ENCODE measurements at places on chromosomes 2 and 18.

DNA sequence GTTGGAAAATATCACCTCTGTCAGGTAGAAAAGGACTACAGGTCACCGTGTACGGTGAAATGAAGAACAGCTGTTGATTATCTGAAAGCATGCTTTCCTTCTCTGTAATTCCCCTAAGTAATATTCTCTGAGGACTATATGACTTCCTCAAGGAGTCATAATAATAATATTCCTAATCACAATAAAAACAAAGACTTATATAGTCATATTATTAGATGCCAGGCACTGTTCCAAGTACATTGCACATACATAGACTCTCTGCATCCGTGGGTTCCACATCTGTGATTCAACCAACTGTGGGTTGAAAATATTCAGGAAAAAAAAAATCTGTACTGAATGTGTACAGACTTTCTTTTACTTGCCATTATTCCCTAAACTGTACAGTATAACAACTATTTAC, 512.4 kb upstream of the ID2 start:
- no peak for DNase-seq

- DNase-seq, result peak; percentile 48
Measured at GRCh38 chr2:140063356-140063755, 1283.2 kb upstream of the NXPH2 start.

GRCh38 chr2:68730828-68731227, 3.8 kb upstream of the ARHGAP25 start:
- DNase-seq, result no peak

DNA sequence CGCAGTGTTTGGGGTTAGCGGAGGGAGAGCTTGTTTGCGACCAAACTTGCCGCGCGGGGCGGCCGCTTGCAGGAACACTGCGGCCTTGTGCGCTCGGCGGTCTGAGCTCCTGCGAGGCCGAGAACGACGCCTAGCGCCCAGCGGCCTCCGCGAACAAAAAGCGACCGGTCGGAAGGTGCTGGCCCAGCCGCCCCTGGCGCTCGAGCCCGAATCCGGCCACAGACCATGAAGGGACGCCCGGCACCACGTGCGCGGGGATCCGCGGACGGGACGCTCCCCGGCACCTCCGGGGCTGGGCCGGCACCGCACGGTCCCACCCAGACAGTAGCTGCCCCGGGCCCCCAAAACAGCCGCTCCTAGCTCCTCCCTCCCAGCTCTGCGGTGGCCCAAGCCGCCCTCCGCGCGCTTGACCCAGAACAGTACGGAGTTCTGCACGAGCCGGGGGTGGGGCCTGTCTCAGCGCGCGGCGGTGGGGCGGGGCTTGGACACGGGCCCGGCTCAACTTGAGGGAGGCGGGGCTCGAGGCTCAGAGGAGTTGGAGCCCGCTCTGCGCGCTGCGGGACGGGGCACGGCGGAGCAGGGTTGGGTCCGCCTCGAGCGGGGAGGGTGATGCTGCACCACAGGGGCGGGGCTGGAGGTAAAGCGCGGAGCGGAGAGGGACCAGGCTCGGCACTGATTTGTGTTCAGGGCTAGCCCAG, 664 bp upstream of the IMPA2 start:
- DNase-seq, result peak; percentile 96

DNA sequence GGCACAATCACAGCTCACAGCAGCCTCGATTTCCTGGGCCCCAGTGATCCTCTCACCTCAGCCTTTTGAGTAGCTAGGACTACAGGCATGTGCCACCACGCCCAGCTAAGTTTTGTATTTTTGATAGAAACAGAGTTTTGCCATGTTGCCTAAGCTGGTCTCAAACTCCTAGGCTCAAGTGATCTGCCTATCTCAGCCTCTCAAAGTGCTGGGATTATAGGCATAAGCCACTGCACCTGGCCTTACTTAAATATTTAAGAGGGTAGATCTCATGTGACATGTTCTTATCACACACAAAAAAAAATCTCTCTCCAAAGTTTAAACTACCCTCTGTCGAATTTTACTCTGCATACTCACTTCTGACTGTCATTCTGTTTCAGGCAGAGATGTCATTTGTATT, 75.4 kb upstream of the CHRNA1 start:
- DNase-seq, result no peak

DNA sequence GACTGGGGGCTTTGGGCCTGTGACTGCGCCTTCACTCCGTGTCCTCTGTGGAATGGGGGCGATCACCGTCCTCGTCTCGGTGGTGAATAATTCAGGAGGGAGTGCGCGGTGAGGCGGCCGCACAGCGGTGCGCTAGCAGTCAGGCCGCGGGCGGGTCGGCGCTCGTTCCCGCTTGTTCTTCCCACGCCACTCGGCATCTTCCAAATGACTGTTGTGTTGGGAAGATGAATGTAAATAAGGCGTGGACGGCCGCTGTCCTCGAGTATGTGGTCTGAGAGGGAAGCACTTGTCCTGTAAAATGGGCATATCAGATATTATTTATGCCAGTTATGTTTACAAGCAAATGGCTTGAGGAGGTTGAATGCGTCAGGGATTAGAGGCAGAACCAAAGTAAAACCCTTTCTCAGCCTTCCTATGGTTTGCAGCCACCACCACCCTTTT, 608 bp upstream of the VPS4B start:
- DNase-seq, result no peak

DNA sequence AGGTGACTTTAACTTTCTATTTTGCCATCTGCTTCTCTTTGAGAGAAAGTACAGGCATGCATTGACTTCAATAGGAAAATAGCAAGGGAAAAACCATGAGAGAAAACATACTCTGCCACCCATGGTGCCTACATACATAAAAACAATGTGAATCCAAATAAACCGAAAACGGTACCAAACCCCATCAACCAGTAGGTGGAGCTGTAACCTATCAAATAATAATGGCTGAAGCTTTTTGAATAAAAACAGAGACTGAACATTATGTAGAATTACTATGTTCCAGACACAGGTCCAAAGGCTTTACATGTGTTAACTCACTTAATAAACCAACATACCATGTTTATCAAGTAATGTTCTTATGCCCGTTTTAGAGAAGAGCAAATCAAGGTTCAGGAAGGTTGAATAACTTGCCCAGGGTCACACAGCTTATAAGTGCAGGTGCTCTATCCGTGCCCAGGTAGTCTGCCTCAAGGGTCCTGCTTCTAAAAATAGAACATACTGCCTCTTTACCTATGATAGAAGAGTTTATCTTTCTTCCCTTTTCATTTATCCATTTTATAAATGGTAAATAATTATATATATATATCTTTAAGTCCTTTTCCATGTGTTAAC, 293.9 kb upstream of the SYT4 start:
- peak; percentile 57 for DNase-seq

DNA sequence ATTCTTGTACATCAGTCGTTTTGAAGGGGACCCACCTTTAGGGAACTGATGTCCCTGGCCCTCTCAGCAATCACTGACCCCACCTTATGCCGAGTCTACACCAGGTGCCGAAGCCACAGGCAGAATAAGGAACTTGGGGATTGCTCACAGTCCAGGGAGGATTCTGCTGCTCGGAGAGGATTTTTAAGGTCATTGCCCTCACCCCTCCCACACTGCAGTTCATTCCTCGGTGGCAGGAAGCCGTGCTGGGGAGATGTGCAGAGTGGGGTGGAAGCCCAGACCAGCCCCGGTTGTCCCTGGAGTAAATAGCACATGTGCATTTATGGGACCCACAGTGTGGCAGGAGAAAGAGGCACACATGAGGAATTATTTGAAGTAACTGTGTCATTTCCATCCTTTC, 50.4 kb downstream of the PLB1 start:
- no peak for DNase-seq

DNA sequence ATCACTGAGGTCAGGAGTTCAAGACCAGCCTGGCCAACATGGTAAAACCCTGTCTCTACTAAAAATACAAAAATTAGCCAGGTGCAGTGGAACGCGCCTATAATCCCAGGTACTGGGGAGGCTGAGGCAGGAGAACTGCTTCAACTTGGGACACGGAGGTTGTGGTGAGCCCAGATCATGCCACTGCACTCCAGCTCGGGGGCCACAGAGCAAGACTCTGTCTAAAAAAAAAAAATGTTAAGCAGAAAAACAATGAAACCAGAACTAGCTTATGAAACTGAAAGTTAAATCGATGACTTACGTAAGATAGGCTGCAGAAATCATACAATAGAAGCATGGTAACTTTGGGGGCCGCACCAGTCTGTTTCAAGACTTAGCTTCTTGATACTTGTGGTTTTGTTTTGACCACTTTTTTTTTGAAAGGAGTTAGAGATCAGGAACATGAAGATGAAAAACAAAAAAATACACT, 6.2 kb upstream of the GPR155 start:
- no peak for DNase-seq

- DNase-seq, result no peak
Measured at GRCh38 chr2:42795841-42796301, 3.5 kb upstream of the HAAO start.

DNA sequence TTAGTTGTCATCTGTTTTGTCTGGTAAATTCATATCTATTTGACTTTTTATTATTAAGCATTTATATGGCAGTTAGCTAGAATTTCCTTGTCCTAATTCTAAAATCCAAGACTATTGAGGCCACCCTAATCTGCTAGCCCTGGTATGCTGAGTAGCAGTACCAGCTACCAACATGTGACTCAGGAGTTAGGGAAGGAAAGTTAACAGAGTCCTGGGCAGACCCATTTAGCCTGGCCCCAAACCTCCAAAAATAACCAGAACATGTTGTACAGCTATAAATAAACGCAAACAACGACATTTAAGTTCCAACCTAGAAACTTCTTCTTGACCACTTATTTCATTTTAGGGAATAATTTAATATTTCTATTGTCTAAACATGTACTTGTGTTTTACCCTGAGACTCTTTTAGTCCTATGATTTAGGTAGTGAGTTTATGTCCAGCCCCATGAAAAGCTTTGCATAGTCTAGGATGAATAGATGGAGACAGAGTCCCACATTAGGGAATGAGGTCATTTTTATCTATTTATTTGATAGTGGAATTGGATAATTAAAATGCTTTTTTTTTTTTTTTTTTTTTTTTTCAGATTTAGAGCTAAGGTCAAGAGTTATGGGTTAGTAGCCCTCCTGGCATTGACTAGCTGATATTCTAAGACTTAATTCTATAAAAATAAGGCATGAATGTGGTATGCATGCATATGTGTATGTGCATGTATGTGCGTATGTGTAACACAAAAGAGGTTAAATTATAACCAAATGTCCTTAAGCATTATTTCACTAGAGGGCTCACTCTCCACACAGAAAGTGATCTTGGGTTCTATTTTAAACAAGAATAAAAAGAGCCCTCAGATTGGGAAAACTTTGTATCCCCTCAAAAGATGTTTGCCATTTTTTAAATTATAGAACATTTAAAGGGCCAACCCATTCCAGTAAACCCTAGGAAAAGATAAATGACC, 160.1 kb upstream of the MAPRE2 start:
- DNase-seq, result no peak

GRCh38 chr2:24969784-24970183, 2.0 kb downstream of the DNAJC27 start:
- no peak for DNase-seq

- DNase-seq, result no peak
Measured at GRCh38 chr2:30184035-30184434, 37.2 kb downstream of the YPEL5 start.

GRCh38 chr2:12796657-12797056, 79.9 kb downstream of the TRIB2 start:
- peak; percentile 82 for DNase-seq

GRCh38 chr2:190255676-190256075, 64.0 kb downstream of the HIBCH start:
- no peak for DNase-seq

DNA sequence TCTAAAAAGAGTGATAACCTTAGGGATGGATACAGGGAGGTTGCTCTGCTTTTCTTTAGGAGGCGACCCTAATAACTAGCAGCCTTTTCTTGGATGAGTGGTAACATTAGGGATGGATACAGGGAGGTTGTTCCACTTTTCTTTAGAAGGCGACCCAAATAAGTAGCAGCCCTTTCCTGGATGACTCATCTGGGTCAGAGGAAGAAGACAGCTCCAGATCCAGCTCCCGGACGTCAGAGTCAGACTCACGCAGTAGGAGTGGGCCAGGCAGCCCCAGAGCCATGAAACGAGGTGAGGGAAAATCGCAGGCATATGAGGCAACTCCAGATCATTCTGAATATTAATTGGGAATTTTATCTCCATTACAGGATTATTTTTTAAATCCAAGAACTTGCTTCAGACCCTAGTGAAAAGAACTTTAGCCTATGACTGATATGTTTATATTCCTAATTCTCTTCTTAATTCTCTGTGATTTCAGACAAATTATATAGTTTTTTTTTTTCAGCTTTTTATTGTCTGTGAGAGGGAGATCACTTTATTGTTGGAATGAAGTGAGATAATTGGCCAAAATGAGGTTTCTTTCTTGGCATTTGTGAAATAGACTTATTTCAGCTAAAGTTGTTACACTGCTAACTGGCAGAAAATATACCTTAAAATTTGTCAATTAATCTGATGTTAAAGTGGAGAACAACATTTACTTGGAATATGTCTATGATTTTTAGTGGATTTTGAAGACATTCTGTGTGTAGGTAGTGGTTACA, 31.2 kb upstream of the C1GALT1C1L start:
- no peak for DNase-seq

DNA sequence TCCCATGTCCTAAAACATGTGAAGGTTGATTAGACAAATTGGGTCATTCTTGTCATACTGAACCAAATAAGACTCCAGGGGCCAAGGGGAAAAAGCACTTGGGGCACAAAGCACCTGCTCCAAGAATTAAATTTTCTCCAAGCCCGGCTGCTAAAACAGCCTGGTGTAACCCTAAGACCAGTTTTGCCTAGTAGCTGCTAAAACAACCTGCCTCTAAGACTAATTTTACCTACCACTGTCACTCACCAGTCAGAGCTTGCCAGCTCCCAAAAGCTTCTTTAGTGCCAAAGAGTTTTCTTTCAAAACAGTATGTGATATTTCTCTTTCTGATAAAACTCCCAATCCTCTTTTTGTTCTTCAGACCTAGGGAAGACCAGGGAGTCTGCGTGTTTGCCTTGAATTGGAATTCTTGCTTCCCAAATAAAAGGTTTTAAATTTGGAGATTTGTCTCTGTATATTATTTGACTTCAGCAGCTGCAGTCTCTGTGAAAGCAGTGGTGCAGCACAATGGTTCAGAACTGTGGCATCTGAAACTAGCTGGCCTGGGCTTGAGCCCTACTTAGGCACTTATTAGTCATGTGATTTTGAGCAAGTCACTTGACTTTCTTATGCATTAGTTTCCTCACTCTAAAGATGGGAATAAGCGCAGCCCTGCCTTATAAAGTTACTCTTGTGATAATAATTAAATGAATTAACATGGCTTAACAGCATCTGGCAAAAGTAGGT, 16.2 kb upstream of the APOB start:
- no peak for DNase-seq
